NCI-H446 (cell line): ENCODE measurements at places on chromosomes 6 and 20.

GRCh38 chr6:163390770-163391169, 23.7 kb upstream of the QKI start:
- DNase-seq, result no peak

DNA sequence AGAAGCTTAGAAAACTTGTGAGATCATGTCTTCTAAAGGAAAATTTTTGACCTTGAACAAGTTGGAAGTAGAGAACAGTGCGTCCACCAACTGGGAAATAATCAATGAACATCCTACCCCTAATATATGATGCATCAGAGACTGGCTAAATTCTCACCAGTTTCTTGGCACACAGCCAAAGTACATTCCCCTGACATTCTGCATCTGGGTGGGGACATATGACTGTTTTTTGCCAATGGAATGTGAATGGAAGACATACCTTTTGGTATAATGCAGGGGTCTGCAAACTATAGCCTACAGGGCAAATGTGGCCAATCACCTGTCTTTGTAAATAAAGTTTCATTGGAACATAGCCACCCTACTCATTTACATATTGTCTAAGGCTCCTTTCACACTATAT, 84.7 kb downstream of the HAO1 start:
- no peak for DNase-seq

DNA sequence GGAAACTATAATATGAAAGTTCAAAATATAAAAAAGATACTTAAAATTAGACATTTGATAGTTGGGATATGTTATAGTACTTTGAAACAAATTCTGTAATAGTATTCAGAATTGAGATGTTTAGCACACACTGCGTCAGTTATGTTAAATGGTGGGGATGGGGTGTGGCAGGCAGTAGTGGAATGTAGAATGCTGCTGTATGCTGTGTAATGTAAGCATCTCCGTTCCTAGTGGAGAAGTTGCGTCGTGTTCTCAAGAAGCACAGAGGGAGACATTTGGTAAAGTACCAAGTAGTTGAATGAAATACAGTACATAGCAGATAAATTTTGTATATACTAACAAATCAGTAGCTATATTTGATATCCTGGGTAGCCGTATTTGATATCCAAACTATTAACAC, 192.4 kb downstream of the ZFAND3 start:
- DNase-seq, result no peak

- DNase-seq, result no peak
These were observed 670.6 kb upstream of the EPHA7 start for GRCh38 chr6:94089941-94090340.

GRCh38 chr6:41593839-41594238, 44.4 kb upstream of the MDFI start:
- no peak for DNase-seq

GRCh38 chr6:85192186-85192585, 257.7 kb upstream of the NT5E start:
- no peak for DNase-seq

DNA sequence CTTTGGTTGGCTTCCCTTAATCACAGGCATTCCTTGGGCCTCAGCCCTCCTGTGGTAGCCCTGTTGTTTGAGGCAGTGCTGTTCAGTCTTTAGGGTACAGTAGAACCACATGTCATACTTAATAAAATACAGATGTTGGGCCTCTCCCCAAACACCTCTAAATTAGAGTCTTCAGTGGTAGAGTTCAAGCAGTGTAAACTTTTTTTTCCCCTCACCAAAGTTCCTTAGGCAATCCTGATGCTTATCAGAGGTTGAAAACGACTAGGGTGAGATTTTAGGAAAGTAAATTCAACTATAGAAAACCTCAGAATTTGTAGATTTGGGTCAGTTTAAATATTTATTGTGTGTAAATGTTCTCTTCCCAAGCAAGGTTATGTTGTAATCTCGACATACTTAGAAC, 44.6 kb downstream of the BLTP3A start:
- no peak for DNase-seq

DNA sequence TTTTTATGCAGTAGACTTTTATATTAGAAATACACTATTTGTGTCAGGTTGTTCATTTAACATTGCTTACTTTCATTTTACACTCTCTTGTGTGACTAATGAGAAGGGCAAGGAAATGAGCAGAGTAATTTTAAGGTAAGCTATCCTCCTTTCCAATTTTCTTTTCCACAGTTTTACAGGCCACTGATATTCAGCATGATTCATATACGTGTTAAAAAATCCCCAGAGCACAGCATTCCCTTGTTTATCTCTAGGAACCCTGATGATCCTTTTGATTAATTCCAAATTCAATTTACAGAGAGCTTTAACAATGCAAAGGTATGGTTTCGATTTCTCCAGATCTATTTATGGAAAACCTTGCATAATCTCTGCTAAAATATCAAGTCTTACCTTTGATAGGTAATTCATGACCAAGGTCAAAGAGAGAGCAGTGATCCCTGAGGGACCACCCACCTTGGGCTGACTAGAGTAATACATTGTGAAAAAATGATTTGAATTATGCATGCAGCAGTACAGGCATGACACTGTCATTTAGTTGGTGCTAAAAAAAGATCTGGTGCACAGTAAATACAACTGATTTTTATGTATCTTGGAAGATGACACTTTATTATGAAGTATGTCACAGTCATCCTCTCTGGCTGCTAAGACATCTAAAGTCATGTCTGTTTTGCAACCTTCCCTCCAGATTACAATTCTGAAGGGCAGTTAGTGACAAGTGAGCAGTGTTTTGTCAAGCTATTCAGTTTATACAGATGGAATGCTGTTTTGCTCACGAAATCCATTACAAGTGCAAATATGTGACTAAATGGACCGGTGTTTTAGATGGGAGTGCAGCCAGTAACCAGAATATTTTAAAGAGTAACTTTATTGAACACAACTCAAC, 736.6 kb downstream of the EPHA7 start:
- DNase-seq, result no peak

- DNase-seq, result no peak
These were observed 4.2 kb downstream of the FOXC1 start for GRCh38 chr6:1613688-1614447.

- DNase-seq, result no peak
These were observed 34.1 kb upstream of the EZR start for GRCh38 chr6:158853072-158853879.

- no peak for DNase-seq
These were observed 100.1 kb downstream of the GRM4 start for GRCh38 chr6:34045771-34046170.

DNA sequence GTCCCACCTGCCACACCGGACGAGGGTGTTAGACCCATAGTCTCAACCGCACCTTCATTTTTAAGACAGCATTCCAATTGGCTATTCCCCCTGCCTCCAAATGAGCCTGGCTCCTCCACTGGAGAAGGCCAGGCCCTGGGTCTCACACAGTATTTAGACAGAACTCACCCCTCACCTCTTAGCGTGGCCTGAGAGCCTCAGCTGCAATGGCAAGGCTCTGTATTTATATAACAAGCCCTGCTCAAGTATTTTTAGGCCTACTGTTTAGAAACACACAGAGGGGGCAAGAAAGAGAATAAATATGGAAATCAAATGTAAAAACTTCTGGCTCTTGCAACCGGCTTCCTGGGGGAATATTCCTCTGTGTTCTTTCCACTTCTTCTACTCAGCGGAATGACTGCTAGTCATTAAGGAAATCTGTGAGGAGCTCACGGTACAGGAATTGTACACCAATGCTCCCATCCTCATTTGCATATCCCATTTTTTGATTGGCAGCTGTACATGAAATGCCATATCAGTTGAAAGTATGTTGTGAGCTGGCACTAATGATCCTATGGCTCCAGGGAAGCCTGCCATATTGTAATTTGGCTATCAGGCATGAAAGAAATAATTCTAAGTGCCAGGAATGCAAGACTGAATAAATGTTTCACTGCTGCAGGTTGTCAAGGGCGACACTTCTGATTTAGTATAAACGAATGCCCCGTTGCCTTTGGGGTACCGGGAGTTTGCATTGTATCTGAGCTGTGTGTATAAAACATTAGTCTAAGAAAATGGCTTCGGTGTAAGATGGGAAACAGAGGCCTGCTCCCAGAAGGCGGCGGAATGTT, 207.5 kb downstream of the ZNF217 start:
- DNase-seq, result peak; percentile 36

DNA sequence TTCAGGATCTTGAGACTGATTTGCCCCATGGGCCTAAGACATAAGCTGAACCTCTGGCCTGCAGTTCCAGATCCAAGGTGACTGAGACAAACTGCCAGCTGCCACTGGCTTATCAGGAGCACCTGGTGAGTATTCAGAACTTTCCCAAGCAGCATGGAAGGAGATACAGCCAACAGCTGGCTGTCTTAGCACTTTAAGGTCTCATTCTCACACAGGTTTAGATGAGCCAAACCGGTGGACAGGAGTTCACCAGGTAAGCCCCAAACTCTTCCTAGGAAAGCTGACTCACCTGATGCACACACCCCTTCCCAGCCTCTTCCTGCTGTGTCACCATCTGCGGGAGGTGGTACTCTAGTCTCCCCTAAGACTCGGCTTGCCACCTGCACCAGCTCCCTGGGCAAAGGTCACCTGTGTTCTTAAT, at the start of gene BANF2:
Gene BANF2, plus strand, starts transcription at position 36 of the 421 bp plus-strand sequence. CDS start 25,060 bp downstream, outside the sequence.
- DNase-seq, result no peak

- DNase-seq, result no peak
These were observed 65.6 kb downstream of the GJA10 start for GRCh38 chr6:89959883-89960282.

DNA sequence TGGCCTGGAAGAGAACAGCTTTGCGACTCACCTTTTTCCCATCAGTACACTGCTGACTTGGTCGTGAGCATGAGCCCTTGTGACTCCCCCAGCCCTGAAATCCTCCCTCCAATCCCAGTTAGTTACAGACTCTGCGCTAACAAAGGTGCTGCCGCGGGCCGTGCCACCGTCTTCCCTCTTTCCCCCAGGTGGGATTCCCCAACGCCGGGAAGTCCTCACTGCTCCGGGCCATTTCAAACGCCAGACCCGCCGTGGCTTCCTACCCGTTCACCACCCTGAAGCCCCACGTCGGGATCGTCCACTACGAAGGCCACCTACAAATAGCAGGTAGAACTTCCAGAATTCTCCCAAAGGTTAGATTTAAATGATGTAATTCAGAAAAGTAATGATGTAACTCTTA, 16.1 kb downstream of the MTG2 start:
- no peak for DNase-seq

DNA sequence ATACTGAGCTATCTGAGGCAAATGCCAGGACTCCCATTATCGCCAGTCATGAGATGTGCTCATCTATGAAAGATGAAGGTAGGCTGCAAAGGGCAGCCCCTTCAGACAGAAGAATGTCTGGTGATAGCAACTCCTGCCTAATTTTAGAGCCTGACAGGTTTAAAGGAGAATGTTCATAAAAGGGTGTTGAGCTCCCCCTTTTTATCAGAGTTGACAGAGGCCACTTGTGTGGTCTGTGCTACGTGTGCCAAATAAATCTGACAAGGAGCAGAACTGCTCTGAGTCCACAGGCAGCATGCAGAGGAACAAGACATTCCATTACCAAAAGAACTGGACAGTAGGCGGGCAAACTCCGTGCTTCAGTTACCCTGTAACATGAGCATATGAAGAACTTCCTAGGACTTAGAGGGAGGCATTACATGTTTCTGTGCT, 101.8 kb downstream of the PREP start:
- DNase-seq, result no peak

GRCh38 chr6:113920663-113921267, 50.2 kb downstream of the HDAC2 start:
- DNase-seq, result no peak
